ENCODE measurements at places on chromosomes 12 and 14.

- no peak for DNase-seq
These were observed 330.8 kb downstream of the SOX5 start for GRCh38 chr12:23618718-23619117.

DNA sequence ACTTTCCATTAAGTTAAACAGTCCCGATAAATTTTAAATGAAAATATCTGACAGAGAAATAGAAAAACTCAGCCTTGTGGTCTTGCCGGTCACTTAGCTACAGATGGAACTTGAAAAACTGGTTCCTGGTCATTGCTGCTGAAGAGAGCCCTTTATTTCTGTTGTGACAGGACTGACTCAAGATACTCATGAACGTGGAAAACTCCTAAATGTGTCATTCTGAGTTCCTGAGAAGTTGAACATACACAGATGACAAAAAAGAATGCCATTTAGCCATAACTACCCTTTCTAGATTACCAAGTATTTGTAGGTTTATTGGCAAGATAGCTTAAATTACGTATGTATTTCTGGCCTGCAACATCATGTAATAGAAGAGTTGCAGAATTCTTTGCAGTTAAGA lies 134.2 kb downstream of the HMGA2 start:
- DNase-seq, result no peak

DNA sequence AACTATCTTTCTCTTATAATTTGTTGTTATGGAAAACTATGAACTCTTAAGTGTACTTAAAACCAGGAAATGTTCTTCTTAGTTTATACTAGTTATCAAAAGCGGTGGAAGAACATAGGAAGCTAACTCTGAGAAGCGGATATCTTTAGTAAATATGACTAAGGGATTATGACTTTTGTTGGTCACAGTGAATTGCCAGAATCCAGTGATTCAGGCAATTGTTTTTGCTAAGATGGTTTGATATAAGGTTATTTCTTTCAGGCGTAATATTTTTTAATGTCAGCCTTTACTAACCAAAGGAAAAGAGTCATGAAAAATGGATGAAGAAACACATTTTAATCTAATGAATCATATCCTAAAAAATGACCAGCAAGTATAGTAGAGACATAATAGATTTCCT lies 473.5 kb downstream of the FOXG1 start:
- DNase-seq, result no peak

DNA sequence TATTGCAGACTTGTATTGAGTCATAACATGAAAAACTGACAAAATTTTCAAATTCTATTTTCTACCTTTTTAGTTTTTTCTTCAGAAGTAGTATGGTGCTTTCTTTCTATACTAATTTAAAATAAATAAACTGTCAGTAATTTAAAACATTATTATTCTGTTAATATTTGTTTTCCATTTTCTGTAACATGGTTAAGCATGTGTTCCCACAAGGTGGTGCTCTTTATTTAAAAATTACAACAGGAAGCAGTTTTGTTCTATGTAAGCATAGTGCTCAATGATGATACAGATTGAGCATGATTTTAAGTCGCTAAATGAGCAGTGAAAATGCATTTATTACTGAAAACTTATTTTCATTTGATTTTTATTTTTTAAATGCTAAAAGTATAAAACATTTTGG lies 114.6 kb downstream of the PPFIA2 start:
- DNase-seq, result no peak

GRCh38 chr12:115037830-115038229 lies 353.9 kb upstream of the TBX3 start:
- no peak for DNase-seq

DNA sequence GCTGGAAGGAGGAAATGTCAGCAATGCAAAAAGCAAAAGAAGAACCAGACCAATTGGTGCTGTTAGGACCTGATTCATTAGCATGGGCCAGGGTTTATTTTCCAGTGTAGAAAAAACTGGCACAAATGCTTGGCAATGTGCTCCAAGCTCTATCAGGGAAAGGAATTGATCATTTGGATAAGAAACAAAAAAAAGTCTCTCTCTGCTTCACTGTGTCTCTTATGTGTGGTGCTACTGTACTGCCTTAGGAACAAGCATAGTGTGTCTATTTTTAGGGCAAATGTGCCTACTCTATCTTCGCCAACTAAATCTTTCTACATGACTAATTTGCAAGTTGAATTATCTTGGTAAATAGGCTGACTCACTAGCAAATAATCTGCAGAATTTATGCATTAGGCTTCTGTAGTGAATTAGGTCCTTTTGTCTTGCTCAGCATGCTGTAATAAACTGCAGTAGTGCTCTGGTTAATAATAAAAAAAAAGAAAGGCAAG lies 236.7 kb downstream of the MDGA2 start:
- DNase-seq, result no peak

- DNase-seq, result no peak
These were observed 59.5 kb downstream of the LRIG3 start for GRCh38 chr12:58860788-58861240.

- DNase-seq, result no peak
These were observed 495.1 kb upstream of the CCDC196 start for GRCh38 chr14:65991104-65991503.

DNA sequence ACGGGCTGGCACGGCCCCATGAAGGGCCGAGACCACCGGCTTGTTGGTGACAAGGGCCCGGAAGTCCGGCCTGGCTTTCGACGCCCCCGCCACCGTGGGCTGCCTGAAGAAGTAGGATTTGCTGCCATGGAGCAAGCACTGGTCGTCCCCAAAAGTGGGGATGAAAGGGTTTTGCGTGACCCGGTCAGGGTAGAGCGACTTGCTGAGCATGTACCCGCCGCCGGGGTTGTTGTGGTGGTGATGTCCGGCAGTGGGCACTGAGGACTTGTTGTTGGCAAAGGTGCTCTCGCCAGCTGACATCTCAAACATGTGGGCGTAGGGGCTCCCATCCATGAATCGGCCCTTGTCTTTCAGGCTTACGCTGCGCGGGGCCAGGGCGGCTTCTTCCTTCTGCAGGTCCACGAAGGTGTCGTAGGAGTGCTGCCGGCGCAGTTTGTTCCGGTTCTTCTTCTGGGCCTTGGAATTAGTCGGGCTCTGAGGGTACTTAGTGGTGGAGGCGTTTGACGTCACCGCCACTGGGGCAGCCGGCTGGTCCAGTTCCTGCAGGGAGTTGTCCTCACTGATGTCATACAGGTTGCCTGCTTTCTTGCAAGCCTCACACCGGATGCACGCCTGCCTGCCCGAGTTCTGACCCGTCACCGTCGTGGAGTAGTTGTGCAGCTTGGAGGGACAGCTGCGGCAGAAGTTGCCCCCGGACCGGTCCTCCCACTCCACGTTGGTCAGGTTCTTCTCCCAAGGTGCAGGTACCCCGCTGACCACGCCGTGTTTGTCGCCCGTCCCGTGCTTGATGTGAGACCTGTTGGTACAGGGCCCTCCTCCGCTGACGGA lies 366.6 kb downstream of the EMP1 start:
- no peak for DNase-seq

DNA sequence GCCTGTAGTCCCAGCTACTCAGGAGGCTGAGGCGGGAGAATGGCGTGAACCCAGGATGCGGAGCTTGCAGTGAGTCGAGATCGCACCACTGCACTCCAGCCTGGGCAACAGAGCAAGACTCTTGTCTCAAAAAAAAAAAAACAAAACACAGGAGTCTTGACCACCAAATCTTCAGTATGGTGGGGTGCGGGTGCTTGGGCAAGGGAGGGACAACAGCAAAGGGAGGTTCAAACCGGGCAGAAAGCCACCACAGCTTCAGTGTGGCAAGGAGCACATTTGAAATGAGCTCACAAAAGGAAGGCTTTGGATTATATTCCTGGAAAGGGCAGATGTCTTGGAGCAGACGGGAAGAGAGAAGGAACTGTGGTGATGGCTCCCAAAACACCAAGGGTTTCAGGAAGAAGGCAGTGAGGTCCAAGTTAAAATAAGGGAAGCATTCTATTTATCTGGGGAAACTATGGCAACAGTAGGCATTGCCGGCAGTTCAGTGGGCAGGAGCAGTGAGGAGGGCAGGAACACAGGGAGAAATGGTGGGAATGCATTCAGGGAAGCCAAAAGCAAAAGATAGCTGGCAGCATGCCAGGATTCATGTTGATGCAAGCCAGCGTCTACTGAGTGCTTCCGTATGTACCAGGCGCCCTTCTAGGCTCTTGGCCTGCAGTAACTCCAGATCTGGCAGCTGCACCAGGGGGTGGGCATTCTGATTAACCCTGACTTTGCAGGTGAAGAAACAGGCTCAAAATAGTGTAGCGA lies 51.0 kb upstream of the SRSF5 start:
- no peak for DNase-seq

GRCh38 chr12:120658286-120659150 lies 18.1 kb downstream of the CABP1 start:
- DNase-seq, result no peak

DNA sequence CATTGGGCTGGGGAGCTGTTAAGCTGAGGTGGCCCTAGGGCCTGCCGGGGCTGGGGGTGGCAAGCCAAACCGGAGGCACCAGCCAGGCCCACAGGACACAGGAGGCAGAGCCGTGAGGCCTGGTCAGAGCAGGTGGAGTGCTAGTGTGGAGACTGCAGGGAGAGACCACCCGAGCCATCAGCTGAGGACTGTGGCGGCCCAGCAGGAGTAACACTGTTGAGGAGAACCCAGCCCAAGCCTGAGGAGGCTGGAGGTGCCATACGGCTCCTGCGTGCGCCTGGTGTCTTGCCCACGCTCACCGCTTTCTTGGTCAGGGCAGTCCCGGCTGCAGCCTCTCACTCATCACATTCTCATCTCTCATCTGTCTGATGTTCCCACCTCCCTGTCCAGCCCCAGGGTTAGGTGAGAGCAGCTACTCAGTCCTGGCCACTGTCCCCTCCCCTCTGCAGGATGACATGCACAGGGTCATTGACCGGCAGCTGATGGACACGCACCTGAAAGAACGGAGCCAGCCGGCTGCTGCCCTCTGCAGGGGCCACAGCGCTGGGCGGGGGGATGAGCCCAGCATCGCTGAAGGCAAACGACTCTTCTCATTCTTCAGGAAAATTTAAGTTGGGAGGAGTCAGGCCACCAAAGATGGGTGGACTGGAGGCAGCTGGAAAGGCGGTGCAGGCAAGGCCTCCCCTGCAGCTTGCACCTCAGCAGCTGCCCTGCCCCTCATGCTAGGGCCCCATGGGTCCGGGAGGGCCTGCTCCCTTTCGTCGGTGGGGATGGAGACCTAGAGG lies 23.8 kb downstream of the RAB35 start:
- DNase-seq, result no peak

DNA sequence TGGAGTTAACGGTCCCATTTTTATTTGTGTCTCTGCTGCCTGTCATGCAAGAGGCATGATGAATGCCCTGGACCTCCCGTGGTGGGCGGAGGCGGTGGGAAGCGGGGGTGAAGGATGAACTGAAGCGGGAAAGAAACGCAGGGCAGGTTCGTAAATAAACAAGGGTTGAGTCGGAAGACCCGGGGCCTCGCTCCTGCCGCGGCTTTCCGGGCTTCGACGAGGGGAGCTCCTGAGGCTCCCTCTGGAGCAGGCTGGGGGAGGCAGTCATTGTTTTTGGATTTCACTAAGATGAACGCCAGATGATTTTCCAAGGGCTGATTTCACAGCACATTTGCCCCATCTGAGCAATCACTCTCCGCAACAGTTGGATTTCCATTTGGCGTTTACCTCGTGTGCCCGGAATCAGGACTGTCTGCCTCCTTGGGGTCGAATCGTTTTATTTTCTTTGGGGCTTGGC lies 130.2 kb downstream of the SLC38A6 start:
- no peak for DNase-seq

DNA sequence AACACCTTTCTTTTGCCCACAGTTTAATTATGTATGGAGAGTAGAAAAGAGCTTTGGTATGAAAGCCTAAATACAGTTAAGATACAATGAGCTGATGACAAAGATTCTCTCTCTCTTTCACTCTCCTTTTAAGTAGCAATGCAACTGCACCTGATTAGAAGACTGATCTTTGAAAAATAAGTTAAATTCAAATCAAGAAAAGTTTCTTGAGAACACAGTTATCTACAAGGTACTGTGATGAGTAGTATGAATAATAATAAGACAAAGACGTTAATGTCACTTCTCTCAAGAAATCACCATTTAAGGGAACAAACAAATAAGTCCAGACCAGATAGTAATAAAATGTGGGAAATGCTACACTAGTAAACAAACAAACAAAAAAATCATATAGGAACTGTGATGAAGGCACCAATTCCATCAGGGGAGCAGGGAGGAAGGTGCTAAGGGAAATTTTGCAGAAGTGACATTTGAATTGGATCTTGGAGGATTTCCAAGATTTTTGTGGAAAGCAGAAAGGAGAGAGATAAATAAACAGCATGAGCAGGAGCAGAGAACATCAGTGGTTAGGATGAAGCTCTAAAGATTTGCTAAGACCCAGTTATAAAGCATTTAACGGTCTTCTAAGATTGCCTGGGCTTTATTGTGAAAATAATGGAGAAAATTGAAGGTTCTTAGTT lies 65.2 kb upstream of the STK38L start:
- DNase-seq, result no peak

DNA sequence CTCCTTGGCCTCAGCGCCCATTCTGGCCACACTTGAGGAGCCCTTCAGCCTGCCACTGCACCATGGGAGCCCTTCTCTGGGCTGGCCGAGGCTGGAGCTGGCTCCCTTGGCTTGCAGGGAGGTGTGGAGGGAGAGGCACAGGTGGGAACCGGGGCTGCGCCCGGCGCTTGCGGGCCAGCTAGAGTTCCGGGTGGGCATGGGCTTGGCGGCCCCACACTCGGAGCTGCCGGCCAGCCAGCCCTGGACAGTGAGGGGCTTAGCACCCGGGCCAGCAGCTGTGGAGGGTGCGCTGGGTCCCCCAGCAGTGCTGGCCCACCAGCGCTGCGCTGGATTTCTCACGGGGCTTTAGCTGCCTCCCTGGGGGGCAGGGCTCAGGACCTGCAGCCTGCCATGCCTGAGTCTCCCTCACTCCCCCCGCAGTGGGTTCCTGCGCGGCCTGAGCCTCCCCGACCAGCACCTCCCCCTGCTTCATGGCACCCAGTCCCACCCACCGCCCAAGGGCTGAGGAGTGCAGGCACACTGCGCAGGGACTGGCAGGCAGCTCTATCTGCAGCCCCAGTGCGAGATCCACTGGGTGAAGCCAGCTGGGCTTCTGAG lies 28.0 kb downstream of the TMEM117 start:
- DNase-seq, result no peak

GRCh38 chr12:109591041-109591440 lies 17.4 kb downstream of the MVK start:
- DNase-seq, result no peak

DNA sequence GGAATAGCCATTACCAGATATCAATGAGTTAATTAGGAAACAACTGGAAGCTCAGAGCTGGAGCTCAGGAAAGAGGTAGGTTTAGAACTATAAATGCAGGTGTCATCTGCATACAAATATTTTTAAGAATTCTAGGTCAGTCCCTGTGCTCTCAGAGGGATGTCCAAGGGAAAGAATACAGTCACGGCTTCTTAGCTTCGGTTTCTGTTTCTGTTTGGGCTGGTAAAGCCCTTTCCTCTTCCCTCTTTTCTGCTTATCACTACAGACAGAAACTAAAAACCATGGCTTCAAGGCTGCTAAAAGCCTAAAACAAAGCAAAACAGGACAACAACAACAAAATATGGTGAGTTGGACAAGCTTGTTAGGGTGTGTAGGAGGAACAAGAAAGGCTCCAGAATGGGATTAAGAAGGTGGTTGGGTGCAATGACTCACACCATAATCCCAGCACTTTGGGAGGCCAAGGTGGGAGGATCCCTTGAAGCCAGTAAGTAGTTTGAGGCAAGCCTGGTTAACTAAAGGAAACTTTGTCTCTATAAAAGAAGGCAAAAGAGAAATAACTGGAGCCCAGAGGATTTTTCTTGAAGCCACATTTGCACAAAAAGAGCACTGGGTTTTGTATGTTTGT lies 113.0 kb downstream of the SEC23A start:
- DNase-seq, result no peak
